Activated CD4-positive, alpha-beta T cell treated with anti-CD3 and anti-CD28 coated beads for 4 hours (primary cell): ENCODE measurements at places on chromosomes 11 and 22.
A peak's percentile ranks its signal among the peaks of the same experiment; 100 is the strongest.

GRCh38 chr11:72684236-72684912 is 10.2 kb upstream of the PDE2A start:
- DNase-seq = peak; percentile 26

DNA sequence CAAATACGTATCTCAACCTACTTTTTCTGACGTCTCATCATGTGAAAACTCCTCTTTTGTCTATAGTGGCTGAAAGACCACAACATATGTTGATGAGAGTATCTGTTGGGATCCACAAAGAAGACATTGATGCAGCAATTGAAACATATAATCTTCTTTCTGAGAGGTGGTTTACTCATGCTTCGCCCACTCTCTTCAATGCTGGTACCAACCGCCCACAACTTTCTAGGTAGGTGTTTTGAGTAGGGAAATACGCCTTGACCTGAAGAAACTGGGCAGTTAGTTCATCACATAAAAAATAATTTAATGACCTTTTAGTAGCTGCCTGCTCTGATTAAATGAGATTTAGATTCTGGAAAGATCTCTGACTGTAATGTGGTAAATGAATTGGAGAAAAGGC is 17.2 kb downstream of the RRM1 start:
- no peak for DNase-seq

- DNase-seq = no peak
Observed at GRCh38 chr11:120863359-120863758, 160.5 kb upstream of the TBCEL start.

- DNase-seq = no peak
Observed at GRCh38 chr11:26743622-26744021, 21.8 kb upstream of the SLC5A12 start.

DNA sequence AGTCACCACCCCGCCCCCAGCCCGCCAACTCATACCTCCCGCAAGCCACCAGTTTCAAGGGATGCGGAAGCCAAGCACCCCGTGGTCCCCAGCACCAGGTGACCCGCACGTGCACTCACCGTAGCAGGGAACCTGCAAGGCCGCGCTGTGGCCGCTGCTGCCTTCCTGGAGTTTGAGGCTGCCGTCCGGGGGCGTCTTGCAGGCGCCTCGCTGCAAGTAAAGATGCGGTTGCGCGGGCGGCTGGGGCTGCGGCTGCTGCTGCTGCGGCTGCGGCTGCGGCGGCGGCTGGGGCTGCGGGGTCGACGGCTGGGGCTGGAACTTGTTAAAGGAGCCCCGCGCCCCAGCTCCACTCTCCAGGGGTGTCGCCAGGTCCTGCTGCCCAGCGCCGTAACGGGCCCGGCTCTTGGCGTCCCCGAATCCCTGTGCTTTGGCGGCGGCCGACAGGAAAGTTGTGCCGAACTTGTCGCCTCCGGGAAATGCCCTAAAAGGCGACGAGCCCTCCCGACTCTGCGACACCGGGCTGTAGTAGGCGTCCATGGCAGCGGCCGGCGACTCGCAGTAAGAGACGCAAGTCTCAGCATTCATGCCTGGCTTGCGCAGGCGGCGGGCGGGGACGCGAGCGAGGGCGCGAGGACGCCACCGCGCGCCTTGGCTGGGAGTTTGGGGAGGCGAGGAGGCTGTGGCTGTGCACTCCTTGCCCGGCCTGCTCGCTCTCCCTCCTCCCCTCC is at the start of gene ALX4:
TSS of gene ALX4 (minus strand) at position 662 of the 728 bp plus-strand sequence. CDS start at position 585, 77 bp downstream.
- DNase-seq = no peak

- DNase-seq = no peak
Observed at GRCh38 chr11:126334659-126335462, 20.6 kb upstream of the ST3GAL4 start.

DNA sequence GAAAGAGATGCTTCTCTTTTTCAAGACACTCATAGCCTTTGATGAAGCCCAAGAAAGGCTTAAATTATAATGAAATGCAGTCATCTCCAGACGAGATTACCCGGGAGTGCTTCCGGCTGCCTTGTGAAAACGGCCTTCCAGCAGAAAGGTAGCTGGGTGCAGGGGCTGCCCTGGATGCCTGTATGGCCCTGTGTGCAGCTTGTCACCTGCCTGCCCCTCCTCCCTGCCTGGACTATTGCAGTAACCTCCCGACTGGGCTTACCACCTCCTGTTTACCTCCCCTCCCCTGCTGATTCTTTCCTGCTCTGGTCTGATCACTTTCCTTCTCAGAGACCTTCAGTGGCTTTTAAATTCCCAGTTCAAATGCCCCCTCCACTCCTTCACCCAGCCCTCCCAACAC is 126.4 kb upstream of the SYT13 start:
- no peak for DNase-seq

- no peak for DNase-seq
Observed at GRCh38 chr22:17095538-17095937, 10.7 kb downstream of the IL17RA start.

GRCh38 chr22:32538521-32538920 is 63.9 kb downstream of the FBXO7 start:
- no peak for DNase-seq

- no peak for DNase-seq
Observed at GRCh38 chr11:62062223-62062861, 61.5 kb upstream of the INCENP start.

GRCh38 chr11:78542007-78542406 is 32.7 kb downstream of the NARS2 start:
- no peak for DNase-seq

- no peak for DNase-seq
Observed at GRCh38 chr11:107508201-107508857, 50.7 kb upstream of the CWF19L2 start.

DNA sequence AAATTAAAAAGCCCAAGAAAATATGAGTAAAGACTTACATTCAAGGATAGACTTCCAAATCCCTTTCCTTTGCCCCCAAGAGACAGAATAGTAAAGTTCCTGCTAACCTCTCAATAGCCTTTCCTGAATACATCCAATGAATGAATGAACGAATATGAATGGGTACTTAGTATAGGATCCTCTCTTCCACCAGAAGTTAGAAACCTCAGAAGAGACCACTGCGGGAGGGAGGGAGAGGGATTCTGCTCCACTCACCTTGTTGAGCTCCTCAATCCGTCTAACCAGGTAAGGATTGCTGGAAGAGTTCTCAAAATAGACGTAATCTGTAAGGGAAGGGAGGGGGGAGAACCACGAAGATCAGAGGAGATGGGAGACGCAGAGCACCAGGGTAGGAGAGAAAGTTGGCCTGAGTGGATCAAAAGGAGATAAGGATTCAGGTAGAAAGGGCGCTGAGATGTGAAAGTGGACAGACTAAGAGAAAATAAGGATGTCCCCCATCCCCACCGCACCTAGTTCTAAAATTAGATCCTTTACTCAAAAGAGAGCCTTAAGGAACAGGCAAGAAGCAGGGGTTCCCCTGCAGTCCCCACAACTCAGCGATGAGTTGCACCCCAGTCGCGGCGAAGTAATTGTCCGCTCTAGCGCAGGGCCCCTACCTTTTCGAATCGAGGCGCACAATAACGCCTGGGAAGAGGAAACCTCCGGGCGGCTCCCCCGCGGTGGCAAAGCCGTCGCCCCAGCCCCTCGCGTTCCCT is 1.1 kb downstream of the MTA2 start:
- peak; percentile 27 for DNase-seq

DNA sequence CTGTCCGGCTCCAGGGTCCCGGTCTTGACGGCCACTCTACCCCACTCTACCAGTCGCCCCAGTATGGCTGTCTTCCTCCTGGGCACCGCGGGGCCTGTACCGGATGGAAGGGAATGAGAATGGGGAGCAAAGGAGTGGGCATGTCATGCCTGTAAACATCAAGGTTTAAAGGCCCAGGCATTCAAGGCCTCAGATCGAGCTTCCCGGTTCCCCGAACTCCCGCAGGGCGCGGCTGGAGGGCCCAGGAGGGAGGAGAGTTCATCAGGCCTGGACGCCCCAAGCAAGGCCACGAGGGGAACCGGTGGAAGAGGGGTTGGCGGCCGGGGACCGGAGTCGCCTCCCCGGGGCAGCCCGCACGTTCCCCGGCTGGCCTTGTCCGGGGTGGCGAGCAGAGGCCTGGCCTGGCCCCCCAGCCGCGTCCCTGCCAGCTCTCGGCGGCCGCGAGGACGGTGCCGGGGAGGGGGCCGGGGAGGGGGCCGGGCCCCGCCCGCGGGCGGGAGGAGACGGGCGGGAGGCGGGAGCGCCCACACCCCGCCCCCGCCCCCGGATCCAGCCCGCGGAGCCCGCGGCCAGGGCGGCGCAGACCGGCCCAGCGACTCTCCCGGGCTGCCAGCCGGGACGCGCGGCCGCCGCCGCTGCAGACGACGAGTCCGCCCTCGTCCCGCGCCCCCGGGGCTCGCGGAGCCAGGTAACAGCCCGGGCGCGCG is at the start of gene CDC42EP1:
TSS of gene CDC42EP1 (plus strand) at position 580 of the 707 bp plus-strand sequence. CDS start 5,870 bp downstream, outside the sequence.
- DNase-seq = no peak

DNA sequence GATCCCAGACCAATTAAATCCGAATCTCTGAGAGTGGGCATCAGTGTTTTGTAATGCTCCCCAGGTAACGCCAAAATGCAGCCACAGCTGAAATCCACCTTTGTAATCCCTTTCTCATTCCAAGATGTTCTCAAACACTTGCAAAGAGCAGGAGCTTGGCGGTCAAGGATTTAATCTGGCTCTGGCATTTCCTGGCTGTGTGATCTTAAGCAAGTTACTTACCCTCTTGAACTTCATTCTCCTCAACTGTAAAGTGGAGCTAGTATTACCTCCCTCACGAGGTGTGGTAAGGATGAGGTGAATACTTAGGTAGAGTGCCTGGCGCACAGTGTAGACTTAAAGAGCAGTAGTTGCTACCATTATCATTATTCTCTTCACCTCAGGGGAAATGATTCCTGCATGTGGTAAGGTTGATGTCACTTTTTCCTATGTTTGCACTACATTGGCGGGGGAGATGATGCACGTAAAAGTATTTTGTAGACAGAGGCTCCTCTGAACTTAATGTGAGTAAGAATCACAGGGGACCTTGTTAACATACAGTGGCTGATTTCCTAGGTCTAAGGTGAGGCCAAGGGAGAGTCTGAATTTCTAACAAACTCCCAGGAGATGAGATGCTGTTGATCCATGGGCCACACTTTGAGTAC is 210.4 kb upstream of the PITPNB start:
- DNase-seq = no peak

GRCh38 chr11:130237282-130238006 is 77.3 kb downstream of the ZBTB44 start:
- no peak for DNase-seq

DNA sequence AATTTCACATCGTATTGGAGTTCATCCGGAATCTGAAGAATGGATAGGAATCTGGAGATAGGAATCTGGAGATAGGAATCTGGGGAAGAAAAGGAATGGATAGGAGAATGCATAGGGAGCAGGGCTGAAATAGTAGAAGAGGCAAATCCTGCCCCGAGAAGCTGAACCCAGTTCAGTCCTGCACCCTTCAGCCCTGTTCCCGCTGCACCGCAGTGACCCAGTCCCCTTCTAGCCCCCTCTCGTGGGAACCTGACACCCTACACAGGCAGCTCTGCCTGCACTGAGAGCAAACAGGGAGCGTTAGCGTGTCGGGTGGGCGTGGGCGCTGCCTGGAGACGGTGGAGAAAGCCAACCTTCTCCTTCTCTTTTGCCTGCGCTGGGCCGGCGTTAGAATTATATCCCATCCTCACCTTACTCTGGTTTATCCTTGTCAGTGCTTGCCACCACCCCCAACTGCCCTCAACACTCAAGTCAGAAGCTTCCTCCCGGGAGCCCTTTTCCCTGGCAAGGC is 1.0 kb upstream of the CCKBR start:
- DNase-seq = no peak

DNA sequence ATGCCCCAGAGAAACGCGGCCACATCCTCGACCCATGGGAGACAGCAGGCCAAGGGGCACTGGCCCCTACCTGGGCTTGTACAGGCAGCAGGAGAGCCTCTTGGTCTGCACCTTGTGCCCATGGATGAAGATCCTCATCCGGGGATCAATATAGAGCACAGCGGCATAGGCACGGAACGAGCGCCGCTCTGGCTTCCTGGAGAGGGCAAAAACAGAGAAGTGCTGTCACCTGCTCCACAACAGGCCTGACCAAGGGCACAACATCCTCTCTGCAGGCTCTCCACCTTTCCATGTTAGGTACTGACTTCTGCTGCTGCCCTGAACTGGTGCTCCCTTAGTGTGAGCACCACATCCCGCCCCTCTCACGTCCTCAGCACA is 27.2 kb downstream of the MORC2 start:
- no peak for DNase-seq

GRCh38 chr11:10181811-10182210 is 112.2 kb downstream of the SBF2 start:
- no peak for DNase-seq

- no peak for DNase-seq
Observed at GRCh38 chr11:111454561-111455192, 57.5 kb downstream of the BTG4 start.

GRCh38 chr22:34334893-34335292 is 414.6 kb upstream of the LARGE1 start:
- no peak for DNase-seq

GRCh38 chr11:58334708-58335107 is 24.2 kb downstream of the OR5B17 start:
- no peak for DNase-seq

DNA sequence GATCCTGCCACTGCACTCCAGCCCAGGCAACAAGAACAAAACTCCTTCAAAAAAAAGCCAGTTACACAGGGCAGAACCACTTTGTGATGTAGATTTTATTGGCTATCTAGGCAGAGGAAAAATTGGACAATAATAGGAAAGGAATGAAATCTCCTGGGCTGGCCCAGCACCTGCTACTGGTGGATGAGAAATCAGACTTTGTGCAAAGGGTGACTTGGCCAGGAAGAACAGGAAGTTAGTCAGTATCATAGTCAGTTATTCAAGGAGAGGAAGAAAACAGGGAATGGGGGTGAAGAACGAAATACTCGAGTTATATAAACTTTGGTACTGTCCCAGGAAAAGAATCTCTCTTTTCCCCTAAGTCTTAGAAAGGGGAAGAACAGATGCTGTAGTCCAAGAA is 11.0 kb upstream of the SPTBN2 start:
- no peak for DNase-seq

GRCh38 chr11:131074573-131074972 is 158.3 kb upstream of the SNX19 start:
- no peak for DNase-seq
